Activated T-helper 2 cell treated with anti-CD3 and anti-CD28 coated beads, Interferon-gamma antibody, Interleukin-2, Interleukin-4, amounts not matched to agents 10 μg/mL and 5 μg/mL and 100 μg/mL, durations not matched to agents 14 hours and 24 hours and 36 hours (primary cell): ENCODE measurements at places on chromosomes 7 and 10. TPM values are rescaled to one million over a fixed set of nuclear protein-coding genes. Genes with fewer than 3 reads are reported as not detected.

Gene MMP21
- total RNA-seq, result 0.11 TPM in 2 replicates

Gene ZNF138
- total RNA-seq, result 7.9 and 8.1 TPM in 2 replicates

Gene NCF1
- total RNA-seq, result 0.52 and 0.90 TPM in 2 replicates

- no peak for DNase-seq
Observed at GRCh38 chr7:84283798-84284197, 89.2 kb upstream of the SEMA3A start.

GRCh38 chr7:45978731-45979211 lies 57.7 kb upstream of the IGFBP3 start:
- no peak for DNase-seq

GRCh38 chr10:137606-138005 lies 2.4 kb downstream of the ZMYND11 start:
- DNase-seq, result no peak

DNA sequence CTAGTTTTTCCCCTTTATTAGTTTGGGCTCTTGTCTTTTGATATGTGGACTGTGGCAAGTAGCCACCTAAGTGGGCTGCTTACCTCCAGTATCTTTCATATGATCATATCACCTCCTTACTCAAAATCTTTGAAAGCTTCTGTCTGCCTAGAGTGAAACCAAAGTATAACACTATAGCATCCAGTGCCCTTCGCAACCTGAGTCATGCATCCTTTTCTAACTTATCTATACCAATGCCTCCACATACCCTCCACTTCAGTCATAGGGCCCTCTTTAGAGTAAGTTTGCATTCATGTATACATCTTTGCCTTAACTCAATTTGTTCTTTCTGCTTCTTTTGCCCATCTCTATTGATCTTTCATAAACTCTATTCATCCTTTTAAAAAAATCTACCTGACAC lies 15.7 kb upstream of the MACC1 start:
- no peak for DNase-seq

- no peak for DNase-seq
Observed at GRCh38 chr7:13848681-13849131, 140.8 kb downstream of the ETV1 start.

- no peak for DNase-seq
Observed at GRCh38 chr10:74431816-74432215, 280.8 kb downstream of the ADK start.

DNA sequence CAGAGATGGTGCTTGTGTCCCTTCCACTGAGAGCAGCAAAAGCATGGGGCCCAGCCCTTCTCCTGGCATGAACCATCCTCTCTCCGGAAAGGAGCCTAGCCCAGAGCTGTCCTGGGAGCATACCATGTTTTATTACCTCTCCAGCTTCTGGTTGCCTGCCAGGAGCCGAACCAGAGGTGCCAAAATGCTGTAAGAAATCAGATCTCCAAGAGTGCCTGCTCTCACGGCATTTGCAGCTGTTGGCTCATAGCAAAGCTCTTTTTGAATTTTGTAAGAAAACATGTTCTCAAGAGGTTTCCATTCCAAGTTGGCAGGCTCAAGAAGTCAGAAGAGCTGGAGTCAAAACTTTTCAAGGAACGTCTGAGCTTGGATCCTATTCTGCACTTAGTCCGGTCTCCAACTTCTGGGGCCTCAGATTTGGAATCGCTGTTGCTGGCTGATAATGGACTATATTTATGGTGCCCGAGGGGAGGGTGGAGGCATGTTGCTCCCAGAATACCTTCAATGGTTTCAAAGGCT lies 211.7 kb upstream of the MKI67 start:
- no peak for DNase-seq

DNA sequence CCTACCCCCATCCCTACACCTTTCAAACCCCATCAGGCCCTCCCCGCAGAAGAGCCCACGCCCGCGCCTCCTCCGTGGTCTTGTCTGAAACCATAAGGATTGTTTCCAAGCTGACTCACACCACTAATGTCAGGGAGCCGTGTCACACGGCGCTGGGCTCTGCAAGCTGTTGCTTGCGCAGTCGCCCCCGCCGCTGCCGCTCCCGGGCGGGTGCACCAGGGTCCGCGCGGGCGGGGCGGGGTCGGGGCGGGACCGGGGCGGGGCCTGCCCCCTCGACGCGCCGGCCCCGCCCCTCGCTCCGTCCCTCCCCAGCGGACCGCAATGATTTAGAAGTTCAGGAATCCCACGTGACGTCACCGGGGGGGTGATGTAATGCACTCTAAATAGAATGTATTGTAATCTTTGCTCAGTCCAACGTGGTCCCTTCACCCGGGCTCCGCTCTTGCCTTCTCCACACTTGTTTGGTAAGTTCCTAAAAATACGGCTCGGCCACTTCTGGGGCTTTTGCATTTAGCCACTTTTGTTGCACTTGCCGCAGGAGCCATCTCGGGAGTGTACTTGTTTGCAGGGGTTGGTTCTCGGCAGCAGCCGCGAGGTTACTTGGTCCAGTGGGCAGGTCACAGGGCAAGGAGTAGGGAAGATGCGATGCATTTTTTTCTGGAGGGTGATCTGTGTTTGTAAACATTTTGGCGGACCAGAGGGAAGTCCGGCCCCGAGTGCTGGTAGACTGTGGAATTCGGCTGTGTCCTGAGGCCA lies 3.2 kb upstream of the CREB5 start:
- peak; percentile 37 for DNase-seq

DNA sequence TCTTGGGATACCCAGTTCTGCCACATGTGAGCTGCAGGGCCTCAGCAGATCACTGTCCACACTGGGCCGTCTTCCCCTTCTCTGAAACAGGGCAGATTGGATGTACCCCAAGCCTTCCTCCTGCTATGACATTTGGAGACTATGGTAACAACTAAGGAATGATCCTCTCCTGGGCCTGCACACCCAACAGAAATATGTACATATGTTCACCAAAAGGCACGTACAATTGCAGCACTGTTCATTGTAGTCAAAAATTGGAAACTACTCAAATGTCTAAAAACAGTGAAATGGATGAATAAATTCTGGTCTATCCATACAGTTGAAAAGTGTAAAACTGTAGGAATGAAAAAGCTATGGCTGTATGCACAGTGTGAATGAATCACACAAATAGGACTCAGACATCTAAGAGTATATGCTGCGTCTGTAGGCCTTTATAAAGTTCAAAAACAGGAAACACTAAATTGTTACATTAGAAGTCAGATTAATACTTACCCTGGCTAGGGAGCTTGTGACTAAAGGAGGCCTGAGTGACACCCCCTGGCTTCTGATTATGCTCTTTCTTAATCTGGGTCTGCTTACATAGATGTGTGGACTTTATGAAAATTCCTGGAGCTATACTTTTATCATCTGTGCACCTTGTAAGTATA lies 16.1 kb upstream of the XPNPEP1 start:
- no peak for DNase-seq

- DNase-seq, result no peak
Observed at GRCh38 chr7:8161364-8161828, 100.6 kb downstream of the ICA1 start.

- DNase-seq, result no peak
Observed at GRCh38 chr10:26455567-26456315, 17.6 kb downstream of the APBB1IP start.

- no peak for DNase-seq
Observed at GRCh38 chr10:61888744-61889143, 12.8 kb upstream of the ARID5B start.

GRCh38 chr7:35704261-35704660 lies 9.3 kb upstream of the HERPUD2 start:
- no peak for DNase-seq

GRCh38 chr7:150407588-150408392 lies 28.7 kb downstream of the ZNF775 start:
- no peak for DNase-seq

DNA sequence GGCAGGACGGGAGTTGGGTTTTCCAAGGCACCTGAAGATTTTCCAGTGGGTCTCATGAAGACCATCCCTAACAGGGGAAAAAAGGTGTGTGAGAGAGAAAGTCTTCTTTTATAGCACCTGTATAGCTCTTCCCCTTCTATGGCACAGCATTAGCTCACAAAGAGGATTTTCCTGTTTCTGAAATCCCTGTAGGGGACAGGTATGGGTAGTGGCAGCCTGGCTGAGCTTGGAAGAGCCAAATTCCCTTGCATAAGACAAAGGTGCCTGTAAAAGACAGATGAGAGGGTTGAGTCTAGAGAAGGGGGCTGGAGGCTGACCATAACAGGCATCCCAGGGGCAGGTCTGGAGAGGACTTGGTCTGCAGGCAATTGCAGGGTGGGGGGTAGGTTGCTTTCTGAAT lies 63.7 kb downstream of the COL13A1 start:
- DNase-seq, result no peak
